ENCODE measurements at places on chromosomes 6 and 20.

- DNase-seq, result peak; percentile 87
Measured at GRCh38 chr20:6265204-6265904, 142.5 kb upstream of the FERMT1 start.

GRCh38 chr20:4082406-4083097 lies 67.2 kb upstream of the RNF24 start:
- DNase-seq, result peak; percentile 70

- DNase-seq, result no peak
Measured at GRCh38 chr20:57922706-57923105, 212.9 kb upstream of the PMEPA1 start.

DNA sequence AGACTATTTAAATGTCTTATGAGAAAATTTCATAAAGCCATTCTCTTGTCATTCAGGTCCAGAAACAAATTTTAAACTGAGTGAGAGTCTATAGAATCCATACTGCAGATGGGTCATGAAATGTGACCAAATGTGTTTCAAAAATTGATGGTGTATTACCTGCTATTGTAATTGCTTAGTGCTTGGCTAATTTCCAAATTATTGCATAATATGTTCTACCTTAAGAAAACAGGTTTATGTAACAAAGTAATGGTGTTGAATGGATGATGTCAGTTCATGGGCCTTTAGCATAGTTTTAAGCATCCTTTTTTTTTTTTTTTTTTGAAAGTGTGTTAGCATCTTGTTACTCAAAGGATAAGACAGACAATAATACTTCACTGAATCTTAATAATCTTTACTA lies 5.0 kb downstream of the MARCKS start:
- no peak for DNase-seq

DNA sequence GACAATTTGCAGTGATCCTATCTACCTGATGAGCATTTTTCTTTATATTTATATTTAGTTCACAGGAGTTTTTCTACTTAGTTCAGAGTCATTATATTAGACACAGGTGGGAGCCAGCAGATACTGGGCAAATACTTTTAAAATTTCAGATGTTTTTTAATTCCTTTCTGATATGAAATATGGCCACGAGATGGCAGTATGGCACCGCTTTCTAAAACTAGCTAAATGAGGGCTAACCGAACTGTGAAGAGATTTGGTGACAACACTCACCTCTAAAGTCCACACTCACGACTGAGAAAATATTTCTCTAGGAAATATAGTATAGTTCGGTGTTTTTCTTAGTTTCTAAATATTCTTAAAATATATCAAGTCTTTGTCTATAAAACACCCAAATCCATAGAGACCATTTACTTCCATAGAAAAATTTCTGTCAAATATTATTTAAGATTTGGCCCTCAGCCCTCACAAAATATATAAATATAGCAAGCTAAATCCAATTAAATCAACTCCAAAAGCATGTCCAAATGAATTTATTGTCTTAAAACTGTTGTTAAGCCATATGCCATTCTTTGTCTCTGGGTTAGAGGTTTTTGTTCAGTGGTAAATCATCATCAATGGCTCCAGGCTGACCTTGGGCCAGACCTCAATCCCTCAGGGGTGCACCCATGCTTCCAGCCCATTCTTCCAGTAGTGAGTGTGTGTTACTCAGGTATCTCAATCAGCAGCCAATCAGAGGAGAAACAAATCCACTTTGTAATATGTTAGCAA lies 63.6 kb downstream of the HUS1B start:
- peak; percentile 51 for DNase-seq

DNA sequence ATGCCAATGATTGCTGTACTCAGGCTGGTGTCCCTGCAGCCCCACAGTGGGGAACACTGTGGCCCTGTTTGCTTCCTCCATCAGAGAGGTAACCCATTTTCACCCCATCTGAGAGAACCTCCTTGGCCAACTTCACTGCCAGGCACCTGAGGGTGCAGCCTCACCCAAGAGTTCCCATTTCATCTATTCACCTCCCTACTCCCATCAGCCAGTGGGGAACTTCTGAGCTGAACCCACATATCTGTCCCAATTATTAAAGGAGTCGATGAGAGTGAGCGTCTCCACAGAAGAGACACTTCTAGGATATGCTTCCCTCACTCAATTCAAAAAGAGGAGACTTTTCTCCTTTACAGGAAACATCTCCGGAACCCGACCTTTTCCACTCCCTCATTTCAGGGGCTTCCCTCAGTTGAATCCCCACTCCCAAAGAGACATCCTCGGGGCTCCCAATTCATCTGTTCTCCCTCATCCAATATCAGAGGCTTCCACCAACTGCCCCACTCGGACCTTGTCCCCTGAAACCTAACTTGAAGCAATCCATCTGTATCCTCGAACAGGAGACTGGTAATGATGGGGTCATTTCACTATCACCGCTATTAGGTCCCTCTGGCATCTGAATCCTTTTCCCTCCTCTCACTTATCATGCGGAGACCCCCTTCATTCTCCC lies 988 bp downstream of the UBE2V1 start:
- no peak for DNase-seq

GRCh38 chr6:142934106-142934505 lies 10.9 kb downstream of the HIVEP2 start:
- DNase-seq, result no peak

- DNase-seq, result no peak
Measured at GRCh38 chr6:156974830-156975261, 197.7 kb downstream of the ARID1B start.

- no peak for DNase-seq
Measured at GRCh38 chr6:135030056-135030473, 24.6 kb downstream of the HBS1L start.

DNA sequence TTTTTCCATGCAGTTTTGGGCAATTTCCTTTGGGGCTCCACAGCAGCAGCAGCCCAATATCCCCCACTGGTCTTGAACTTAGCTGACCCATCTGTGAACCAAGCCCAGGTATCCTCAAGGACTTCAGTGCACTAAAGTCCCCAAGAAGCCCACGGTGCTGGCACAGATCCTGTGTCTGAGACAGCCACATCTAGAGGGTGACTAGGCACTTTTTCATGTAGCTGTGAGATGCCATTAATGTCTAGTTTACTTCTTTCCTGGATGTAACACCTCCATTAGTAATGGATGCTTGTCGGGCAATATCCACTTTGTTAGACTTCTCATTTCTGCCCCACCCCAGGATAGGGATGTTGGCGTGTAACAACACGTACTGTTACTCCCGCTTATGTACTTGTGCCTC lies 176.2 kb upstream of the PROKR2 start:
- no peak for DNase-seq

DNA sequence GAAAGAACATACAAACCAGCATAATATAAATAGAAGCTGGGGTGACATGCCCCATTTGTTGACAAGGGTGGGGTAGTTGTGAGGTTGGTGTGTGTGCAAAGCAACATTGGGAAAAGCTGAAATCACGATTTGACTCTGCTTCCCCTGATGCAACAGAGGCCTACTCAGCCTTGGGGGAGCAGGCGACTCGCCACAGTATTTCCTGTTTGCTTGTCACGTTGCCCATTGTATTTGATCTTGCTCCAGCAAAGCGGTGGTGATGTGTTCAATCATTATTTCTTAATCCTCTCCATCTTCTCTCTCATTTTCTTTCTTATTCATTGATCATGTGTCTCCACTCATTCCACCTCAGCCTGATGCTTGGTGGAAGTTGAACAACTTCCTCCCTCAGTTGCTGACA lies 165.8 kb upstream of the CITED2 start:
- DNase-seq, result peak; percentile 81

DNA sequence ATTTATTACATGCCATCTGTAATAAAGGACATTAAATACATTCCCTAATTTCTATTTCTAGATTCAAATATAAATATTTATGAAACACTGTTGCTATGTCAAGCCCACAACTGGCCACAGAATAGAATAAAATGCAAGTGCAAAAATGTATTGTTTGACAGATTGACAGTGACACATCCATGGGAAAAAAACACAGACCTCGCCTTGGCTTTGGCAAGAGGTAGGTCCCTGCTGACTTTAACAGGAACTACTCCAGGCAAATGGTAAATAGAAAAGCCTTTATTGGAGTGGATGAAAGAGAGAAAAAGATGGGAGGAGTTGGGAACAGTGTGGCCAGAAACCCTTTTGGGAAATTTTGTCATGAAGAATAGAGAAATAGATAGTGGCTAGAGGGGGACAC lies 622.9 kb downstream of the UTRN start:
- DNase-seq, result no peak

DNA sequence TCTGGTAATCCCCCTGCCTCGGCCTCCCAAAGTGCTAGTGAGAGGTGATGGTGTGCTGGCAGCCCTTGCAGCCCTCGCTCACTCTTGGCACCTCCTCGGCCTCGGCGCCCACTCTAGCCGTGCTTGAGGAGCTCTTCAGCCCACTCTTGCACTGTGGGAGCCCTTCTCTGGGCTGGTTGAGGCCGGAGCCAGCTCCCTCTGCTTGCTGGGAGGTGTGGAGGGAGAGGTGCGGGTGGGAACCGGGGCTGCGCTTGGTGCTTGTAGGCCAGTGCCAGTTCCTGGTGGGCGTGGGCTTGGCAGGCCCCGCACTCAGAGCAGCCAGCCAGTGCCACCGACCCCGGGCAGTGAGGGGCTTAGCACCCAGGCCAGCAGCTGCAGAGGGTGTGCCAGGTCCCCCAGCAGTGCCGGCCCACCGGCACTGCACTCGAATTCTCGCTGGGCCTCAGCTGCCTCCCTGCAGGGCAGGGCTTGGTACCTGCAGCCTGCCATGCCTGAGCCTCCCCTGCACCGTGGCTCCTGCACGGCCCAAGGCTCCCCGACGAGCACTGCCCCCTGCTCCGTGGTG lies 189.0 kb upstream of the ASCC3 start:
- no peak for DNase-seq
